Activated CD8-positive, alpha-beta memory T cell treated with anti-CD3 and anti-CD28 coated beads for 24 hours (primary cell): ENCODE measurements at places on chromosomes 5 and 9.

DNA sequence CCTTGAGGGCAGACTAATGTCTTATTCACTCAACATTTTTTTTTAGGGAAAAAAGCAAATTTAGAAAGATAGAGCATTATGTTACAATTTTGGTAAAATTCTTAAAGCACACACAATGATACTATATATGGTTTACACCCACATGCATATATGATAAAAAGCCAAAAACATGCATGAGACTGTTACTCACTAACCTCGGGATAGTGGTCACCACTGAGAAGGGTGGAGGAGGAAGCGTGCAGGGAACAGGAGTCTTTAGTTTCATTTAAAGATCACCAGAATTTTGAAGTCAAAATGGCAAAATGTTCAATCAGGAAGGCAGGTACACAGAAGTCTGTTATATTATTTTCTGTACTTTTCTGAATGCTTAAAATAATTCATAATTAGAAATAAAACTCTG, 9.2 kb downstream of the ARL15 start:
- DNase-seq = no peak

DNA sequence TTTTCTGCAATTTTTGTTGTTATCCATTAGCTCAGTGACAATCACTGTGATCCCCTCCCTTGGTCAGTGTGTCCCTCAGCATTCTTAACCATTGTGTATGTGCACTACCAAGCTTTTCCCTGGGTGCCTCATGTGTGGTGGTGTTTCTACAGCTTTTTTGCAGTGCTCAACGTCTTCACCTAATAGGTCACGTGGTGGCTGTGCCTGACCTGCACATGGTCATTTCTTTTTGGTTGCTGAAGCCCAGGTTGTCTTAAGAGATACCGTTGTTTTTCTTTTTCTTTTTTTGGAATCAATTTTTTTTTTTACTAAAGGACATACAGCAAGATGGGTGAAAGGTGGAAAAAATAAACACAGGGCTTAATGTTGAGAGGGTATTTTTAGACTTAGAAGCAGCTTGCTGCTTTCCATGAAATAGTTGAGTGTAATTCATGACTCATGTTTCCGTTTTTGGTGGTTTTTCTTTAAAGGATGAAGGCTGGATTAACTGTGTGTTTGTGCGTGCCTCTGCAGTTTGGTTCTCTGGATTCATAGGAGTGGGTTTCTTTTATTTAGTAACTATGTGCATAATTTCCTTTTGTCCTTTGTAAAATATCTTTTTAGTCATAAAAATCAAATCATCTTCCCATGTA, 22.2 kb downstream of the SH3GL2 start:
- no peak for DNase-seq

- peak; percentile 51 for DNase-seq
Measured at GRCh38 chr5:10448754-10449360, 7.2 kb downstream of the ROPN1L start.

- no peak for DNase-seq
Measured at GRCh38 chr5:6442333-6442732, 6.3 kb upstream of the UBE2QL1 start.

DNA sequence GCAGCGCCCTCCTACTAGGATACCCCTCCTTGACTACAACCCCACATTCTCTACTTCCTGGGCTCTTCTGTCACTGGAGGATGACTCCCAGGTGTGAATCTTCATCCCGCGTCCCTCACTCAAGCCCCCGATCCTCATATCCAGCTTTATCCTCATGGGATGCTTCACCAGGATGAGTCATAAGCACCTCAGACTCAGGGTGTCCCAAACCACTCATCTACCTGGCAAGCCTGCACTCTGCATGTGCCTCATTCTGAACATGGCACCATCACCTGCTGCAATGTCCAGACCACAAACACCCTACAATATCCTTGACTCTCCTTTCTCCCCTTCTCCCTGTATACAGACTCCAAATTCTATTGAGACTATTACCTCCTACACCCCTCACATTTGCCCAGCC, 1.5 kb upstream of the TGFBI start:
- DNase-seq = no peak

- DNase-seq = no peak
Measured at GRCh38 chr5:32369542-32370155, 56.9 kb upstream of the MTMR12 start.

DNA sequence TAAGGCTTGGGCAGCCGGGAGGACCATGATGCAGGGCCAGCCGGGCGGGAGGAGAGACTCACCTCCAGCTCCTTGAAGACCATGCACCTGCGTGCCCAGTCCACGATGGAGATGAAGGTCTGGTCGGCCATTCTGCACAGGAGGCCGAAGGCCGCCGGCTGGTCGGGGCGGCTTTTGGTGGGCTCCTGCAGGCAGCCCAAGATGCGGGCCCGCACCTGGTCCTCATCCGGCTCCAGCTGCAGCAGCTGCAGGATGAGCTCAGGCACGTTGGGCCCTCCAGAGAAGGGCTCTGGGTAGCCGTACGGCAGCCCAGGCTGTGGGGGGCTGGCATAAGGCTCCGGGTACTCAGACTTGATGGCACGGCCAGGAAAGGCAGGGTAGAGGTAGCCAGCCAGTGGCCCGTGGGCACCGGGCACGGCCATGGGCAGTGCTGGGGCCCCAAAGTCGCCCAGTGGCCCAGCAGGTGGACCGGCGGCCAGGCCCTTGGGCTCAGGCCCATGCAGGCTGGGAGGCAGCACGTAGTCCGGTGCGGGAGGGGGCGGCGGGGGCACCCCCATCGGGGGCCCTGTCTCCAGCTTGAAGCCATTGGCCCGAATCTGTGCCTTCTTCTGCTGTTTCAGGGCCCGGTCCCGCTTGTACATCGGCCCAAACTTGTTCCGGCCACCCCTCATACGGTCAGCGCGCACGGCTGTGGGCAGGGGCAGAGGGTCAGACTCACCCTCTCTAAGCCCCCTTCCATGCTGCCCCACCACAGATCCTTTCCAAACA, 7.0 kb downstream of the NR5A1 start:
- no peak for DNase-seq

- DNase-seq = no peak
Measured at GRCh38 chr5:177329883-177330282, 18.2 kb upstream of the MXD3 start.

GRCh38 chr5:139647506-139648204, 494 bp upstream of the CXXC5 start:
- no peak for DNase-seq

GRCh38 chr5:142287096-142287972, 37.5 kb downstream of the SPRY4 start:
- no peak for DNase-seq

- DNase-seq = no peak
Measured at GRCh38 chr5:149759986-149760853, 30.1 kb downstream of the PPARGC1B start.

DNA sequence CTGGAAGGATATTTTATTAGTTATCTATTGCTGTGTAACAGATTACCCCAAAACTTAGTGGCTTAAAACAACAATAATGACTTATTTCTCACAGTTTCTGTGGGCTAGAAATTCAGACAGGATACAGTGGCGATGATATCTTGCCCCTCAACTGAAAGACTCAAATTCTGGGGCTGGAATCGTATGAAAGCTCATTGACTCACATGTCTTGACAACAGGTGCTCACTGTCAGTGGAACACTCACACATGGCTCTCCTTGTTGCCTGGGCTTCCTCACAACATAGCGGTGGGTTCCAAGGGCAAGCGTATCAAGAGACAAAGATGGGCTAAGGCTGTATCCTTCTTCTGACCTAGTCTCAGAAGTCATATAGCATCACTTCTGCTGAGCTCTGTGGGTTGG, 3.7 kb upstream of the GNPDA1 start:
- DNase-seq = peak; percentile 79

DNA sequence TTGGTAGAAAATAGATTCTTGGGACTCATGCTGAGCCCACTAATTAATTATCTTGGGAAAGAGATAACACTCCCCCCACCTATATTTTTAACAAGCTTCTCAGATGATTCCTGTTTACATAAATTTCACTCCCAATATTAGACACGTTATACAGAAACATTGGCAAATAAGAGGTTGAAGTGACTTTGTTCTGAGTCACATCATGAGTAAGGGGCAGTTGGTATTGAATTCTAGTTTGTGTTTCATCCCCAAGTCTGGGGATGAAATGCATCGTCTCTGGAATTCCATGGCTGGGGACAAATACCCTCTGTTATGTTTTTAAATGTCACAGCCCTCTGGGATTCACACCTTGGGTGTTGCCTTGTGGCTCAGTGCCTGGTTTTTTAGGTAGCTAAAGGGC, 41.0 kb downstream of the BASP1 start:
- no peak for DNase-seq

GRCh38 chr9:128084746-128085145, 16.7 kb downstream of the SLC25A25 start:
- no peak for DNase-seq

DNA sequence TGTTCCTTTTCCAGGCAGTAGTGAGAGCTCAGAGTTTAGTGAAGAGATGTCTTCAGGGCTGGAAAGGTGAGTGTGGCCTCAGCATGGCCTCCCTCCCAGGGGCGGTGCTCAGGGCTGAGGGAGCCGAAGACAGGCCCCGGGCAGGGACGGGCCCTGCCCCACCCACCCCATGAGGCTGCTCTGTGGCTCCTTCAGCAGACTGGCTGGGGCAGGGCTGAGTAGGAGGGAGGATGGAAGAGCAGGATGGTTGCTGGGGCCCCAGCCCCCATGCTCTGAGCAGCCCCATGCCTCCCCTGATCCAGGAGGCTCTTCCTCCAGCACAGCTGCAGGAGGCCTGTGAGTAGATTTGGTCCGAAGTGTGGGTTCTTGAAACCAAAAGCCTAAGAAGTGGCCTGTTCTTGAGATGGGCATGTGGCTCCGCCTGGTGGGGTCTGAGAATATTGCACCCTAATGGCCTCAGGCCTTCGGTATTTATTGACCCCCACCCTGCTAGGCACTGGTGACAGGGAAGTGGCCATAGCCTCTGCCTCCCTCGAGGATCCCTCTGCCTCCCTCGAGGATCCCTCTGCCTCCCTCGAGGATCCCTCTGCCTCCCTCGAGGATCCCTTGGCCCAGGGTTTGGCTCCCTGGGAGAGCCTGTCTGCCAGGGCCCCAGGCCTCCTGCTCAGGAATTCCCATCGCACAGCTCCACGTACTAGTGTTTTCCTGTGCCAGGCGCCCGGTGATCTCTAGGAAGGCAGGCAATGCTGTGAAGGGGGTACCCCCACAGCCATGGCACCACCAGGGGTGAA, 65.4 kb upstream of the GARNL3 start:
- DNase-seq = peak; percentile 93

- no peak for DNase-seq
Measured at GRCh38 chr5:134989266-134989830, 21.6 kb downstream of the CATSPER3 start.

DNA sequence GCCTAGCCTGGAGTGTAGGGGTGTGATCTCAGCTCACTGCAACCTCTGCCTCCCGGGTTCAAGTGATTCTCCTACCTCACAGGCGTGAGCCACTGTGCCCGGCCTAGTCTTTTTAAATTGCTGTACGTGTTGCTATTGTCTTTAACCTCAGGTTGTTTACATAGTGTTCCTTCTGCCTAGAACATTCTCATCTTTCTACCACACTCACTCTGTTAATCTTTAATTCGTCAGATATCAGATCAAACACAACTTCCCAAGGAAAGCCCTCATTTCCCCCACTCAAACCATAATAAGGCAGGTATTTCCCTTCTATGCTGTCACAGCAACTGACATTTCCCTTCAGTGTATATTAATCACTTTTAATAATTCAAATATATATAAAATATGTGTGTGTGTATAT, 1310.0 kb upstream of the C9orf72 start:
- DNase-seq = no peak

GRCh38 chr5:139792218-139792617, 3.4 kb upstream of the PSD2 start:
- no peak for DNase-seq

- DNase-seq = no peak
Measured at GRCh38 chr9:97484134-97484533, 17.3 kb upstream of the TMOD1 start.

DNA sequence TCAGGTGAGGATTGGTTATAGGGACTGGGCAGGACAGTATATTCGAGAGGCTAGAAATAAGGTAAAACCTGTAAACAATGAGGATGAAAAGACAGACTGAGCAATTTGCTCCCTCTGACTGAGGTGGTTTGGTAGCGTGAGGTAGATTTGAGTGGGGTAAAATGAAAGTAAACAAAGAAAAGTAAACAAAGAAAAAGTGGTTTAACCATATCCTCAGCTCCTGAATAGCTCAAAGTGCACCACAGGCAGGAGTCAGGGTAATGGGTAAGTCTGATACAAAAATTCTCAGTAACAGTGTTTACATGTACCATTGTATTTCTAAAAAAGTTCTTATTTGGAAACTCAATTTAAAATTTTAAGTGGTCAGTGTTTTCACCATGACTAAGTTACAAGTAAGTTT, 203.1 kb upstream of the ARRDC3 start:
- no peak for DNase-seq

GRCh38 chr5:54533541-54534190, 16.1 kb downstream of the SNX18 start:
- DNase-seq = no peak

DNA sequence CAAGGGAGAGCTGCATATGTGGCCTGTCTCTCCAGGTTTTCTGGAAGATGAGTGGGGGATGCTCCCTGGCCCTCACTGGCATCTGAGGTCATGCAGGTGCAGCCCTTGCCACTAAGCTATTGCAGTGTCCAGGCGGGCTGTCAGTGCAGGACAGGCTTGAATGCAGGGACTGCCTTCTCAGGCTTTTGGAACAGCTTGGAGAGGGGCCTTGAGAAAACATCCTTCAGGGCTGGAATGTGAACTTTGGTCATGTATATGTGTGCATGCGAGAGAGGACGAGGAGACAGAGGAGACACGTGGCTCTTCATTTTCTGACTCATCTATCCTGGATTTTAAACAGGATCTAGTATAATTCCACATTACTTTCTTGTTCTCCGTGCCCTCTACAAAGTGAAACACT, 90.3 kb downstream of the MACROH2A1 start:
- DNase-seq = peak; percentile 26

GRCh38 chr9:134208981-134209725, 44.8 kb upstream of the RNU6ATAC start:
- no peak for DNase-seq

GRCh38 chr9:7976167-7976755, 176.7 kb upstream of the DMAC1 start:
- no peak for DNase-seq

GRCh38 chr5:31678180-31678579, 39.2 kb downstream of the PDZD2 start:
- DNase-seq = no peak

DNA sequence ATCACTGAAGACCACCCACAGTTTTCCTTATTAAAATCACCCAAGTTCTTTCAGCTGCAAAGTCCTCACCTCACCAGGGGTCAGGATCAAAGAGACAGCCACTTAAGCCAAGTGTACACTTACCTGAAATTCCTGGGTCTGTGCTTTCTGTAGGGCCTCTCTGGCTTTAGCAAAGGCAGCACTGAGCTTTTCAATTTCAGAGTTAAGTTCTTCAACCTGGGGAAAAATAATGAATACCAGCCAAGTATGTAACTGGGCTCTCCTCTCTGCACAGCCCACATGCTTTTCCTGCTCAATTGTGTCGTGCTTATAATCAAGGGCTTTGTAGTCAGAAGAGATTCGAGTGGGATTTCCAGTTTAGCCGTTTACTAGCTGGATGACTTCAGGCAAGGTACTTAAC, 55.1 kb downstream of the CDK5RAP2 start:
- DNase-seq = no peak

GRCh38 chr5:62771341-62771740, 192.7 kb downstream of the LRRC70 start:
- DNase-seq = no peak

GRCh38 chr5:124342027-124342471, 404.4 kb downstream of the ZNF608 start:
- no peak for DNase-seq

- DNase-seq = no peak
Measured at GRCh38 chr9:98037357-98037756, 19.2 kb upstream of the NANS start.
